Mesangial cell (primary cell): ENCODE measurements at places on chromosomes 5 and 9. TPM values are rescaled to one million over a fixed set of nuclear protein-coding genes. Genes with fewer than 3 reads are reported as not detected.

STK32A gene
- 0.16 and 1.5 TPM in 2 replicates for total RNA-seq

PCDHA9 gene
- total RNA-seq, result under 0.01 TPM in 1 of 2 replicates, not detected in the other

TMEM232 gene
- under 0.01 and 1.3 TPM in 2 replicates for total RNA-seq

HTR4 gene
- not detected in 2 replicates for total RNA-seq

SLC2A6 gene
- total RNA-seq, result 17.7 and 37.6 TPM in 2 replicates

S100Z gene
- not detected in 2 replicates for total RNA-seq

ANKRD31 gene
- under 0.01 TPM in 1 of 2 replicates, not detected in the other for total RNA-seq

IRGM gene
- total RNA-seq, result not detected in 2 replicates

IRX1 gene
- 0.81 and 5.6 TPM in 2 replicates for total RNA-seq

RNF20 gene
- 10.3 and 10.9 TPM in 2 replicates for total RNA-seq
